ENCODE measurements at places on chromosomes 11 and 22.

DNA sequence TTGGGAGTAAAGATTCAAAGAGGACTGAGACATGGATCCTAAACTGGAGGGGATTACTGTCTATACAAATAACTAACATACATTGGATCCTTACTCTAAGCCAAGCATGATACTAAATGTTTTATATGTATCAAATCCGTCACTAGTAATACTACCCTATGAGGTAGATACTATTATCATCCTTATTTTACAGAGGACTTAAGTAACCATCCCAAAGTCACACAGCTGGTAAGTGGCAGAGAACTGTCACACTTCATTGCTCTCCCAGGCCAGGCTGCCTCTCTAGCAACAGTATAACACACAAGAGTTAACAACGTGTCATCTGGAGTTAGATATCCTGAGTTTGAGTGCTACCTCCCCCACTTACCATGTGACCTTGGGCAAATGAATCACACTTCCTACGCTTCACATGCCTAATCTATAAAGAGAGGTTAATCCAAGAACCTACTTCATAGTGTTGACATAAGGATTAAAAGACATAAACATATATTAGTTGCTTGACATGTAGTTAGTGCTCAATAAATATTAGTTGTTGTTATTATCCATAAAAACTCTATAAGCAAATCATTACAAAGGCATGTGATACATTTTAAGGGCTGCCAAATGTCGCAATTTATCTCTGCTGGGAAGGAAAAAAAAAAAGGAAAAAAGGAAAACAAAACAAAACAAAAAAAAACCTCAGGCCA lies 33.8 kb upstream of the SPON1 start:
- no peak for DNase-seq

- no peak for DNase-seq
Observed at GRCh38 chr11:12524865-12525264, 147.5 kb downstream of the PARVA start.

GRCh38 chr11:120233207-120233803 lies 6.6 kb upstream of the POU2F3 start:
- DNase-seq = no peak

GRCh38 chr11:83687787-83688186 lies 401.6 kb upstream of the CCDC90B start:
- no peak for DNase-seq

DNA sequence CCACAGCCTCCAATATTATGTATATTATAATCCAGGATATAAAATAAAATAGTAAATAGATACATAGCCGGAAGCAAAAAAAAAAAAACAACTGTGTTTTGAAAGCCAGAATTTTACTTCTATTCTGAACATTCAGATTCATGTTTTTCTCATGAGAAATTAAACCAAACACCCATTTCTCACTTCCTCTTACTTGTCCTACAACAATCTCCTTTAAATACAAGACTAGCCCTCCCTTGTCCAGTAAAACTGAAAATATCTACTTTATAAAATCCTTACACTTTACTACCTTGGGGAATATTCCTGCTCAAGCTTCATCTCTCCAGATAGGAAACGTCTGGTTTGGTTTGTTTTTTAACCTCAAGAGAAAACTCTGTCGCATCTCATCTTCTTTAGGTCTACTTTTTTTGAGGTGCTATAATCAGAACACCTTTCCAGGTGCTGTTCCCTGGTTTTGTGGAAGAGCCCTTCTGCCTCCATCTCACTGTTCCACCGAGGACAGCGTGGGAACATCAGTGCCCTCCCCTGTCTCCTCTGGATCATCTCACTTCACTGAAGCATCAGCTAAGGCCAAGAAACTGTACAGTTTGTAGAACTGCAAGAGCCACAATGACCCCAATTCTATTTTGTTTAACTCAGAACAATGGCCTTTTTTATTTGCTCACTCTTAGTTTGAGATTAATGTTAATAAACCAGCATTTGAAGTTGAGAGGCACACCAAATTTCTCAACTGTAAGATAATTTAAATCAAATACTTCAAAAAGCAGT lies 82.0 kb upstream of the ARHGAP32 start:
- DNase-seq = no peak

GRCh38 chr11:47233989-47234668 lies 14.5 kb downstream of the ACP2 start:
- peak; percentile 32 for DNase-seq

DNA sequence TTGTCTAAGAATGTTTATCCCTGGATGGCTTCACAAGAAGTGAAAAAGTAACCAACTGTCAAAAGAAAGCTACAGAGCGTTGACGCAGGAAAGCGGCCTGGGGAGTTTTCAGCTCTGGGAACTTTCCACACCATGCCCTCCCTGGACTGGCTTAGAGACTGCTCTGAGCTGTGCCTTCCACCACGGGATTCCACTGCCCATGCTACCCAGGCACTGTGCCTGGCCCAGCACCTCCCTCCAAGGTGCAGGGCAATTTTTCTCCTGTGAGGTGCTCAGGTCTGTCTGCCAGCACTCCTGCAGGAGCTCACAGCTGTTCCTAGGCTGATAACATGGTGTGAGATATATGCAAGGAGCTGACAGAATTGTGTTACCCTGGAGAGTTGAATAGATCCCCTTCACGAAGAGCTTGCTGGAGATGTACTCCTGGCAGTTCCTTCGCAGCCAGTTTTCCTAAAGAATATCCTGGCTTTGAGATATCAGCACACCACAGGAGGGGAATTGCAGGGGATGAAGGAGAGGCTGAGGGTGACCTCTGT lies 258.3 kb upstream of the B3GAT1 start:
- no peak for DNase-seq

DNA sequence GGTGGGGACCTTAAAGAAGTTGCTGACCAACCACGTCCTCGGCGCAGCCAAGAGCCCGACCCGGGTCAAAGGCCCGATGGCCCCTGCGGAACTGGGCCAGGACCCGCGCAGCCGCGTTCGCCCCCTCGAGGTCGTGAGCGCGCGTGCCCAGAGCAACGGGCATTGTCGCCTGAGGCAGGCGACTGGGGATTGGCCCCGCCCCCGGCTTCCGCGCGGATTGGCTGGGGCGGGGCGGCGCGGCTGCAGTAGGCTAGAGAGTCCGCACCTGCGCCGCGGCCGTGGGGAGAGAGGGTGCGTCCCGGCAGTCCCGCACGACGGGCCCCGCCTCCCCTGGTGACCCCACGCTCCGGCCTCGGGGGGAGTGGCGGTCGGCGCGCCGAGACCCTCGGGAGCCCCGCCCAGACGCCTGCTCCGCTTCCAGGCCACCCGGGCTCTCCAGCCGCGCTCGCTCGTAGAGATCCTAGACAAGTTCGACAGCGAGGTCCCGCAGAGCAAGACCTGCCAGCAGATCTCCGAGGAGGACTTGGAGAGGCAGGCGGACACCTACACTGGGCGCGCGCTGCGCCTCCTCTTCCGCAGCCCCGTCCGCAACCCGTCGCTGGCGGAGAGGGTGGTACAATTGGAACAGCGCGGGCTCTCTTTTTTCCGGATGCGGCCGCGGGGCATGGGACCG lies 8.3 kb upstream of the PPIL2 start:
- DNase-seq = peak; percentile 82

- no peak for DNase-seq
Observed at GRCh38 chr11:128727796-128728431, 34.0 kb downstream of the FLI1 start.

- no peak for DNase-seq
Observed at GRCh38 chr11:26947379-26947844, 46.5 kb upstream of the FIBIN start.

DNA sequence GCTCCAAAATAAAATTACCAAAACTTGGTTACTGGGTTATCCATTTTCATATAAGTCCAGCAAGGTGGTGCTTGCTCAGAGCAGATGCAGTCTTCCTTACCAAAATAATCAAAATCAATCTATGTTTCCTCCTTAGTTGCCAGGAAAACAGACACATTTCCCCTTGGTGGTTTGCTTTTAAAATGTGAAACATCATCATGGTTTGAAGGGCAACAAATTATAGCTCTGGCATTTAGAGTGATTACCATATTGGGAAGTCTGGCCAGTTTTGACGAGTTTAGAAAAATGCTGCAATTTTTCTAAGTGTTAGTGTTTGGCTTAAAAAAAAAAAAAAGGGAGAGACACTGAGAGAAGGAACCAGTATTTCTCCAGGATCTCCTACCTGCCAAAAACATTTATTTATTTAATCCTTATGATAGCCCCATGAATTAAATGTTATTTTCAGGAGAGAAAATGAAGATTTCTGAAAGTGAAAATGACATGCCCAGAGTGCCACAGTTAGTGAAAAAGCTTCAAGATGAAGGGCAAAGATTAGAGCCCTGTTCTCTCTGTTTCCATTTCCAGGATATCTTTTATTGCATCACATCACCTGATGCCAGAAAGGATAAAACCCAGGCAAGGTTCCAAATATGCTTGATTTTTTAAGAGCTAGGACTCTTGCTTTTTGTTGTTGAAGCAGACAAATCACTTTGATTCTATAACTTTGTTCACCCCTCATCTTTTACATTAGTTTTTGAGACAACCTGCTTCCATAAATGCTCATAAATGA lies 29.6 kb upstream of the TBCEL start:
- DNase-seq = no peak

- DNase-seq = no peak
Observed at GRCh38 chr11:86644291-86644690, 28.1 kb downstream of the ME3 start.

All from CD4-positive, alpha-beta T cell treated with Interleukin-4 for 1 hour (primary cell).